Stimulated activated CD8-positive, alpha-beta memory T cell treated with anti-CD3 and anti-CD28 coated beads, Interleukin-7, amount 100 ng/mL, for 1 hour (primary cell): ENCODE measurements at places on chromosomes 12 and 14.

GRCh38 chr14:105468621-105469241 is 5.9 kb upstream of the CRIP2 start:
- DNase-seq: no peak

DNA sequence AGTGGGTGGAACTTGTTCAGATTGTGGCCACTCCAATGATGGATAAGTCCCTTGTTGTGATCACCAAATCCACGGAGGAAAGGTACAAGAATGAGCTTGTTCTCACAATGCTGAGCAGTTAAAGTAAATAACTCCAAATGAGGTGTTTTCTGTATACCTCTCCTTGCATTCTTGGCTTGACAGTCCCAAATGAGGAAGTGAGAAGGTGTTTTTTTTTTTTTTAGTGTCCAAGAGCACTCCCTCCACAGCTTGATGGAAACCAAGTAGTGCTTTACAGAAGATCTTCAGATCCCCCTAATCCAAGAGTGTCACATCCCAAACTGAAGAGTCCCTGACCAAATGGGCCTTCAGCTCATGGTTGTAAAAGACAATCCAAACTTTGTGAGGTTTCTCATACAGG is 153.6 kb downstream of the ATP23 start:
- DNase-seq: no peak

- DNase-seq: no peak
These were observed 4.4 kb upstream of the C1RL start for GRCh38 chr12:7113389-7113871.

- DNase-seq: no peak
These were observed 35.9 kb upstream of the PYGL start for GRCh38 chr14:50979941-50980850.

GRCh38 chr12:3442397-3442796 is 48.6 kb upstream of the PRMT8 start:
- DNase-seq: no peak

GRCh38 chr12:30993766-30994165 is 67.2 kb downstream of the TSPAN11 start:
- no peak for DNase-seq

- no peak for DNase-seq
These were observed 565.8 kb upstream of the ATP2B1 start for GRCh38 chr12:90274407-90274806.
